Fibroblast of the aortic adventitia (primary cell): ENCODE measurements at places on chromosomes 7 and 10. TPM values are rescaled to one million over a fixed set of nuclear protein-coding genes. Genes with fewer than 3 reads are reported as not detected.

COBL gene
- total RNA-seq, result not detected in 2 replicates

TFEC gene
- 0.16 and 0.36 TPM in 2 replicates for total RNA-seq

ADAM8 gene
- total RNA-seq, result 0.36 TPM in 1 of 2 replicates, not detected in the other

ZNF282 gene
- 15.5 and 31.9 TPM in 2 replicates for total RNA-seq

GHRHR gene
- not detected in 2 replicates for total RNA-seq

GIMAP1 gene
- not detected in 2 replicates for total RNA-seq

DNA sequence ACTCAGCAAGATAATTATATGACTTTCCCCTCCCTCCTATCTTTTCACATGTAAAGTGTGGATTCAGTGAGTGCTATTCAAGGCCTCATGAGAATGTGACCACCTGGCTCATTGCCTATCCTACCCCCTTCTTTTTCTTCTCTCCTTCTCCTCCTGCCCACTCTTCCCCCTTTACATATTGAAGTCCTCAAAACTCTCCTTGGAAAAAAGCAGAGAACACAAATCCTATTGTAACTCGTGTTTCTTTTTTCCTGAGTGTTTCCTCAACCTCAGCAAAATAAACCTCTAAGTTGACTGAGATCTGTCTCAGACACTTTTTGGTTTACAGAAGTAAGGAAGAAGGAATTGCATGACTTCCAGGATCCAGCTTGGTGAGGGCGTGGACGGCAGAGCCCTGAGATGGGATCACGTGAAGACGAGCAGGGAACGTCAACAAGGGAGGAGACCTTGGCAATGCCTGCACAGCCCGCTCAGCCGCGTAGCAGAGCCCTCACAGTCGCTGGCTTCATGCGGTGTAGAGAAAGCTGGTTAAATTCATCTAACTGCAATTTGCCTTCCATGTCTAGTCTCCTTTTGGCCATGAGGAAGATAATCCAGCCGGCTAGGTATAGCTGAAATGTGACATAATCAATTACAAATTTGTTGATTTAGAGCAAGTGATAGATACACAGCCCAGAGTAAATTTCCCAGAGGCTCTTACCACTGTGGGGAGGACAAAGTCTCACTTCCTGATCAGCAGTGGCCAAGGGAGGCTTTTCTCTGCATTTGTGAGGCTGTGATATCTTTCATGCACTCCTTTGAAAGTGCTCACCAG lies 75.7 kb downstream of the LYZL2 start:
- DNase-seq, result peak; percentile 71

DNA sequence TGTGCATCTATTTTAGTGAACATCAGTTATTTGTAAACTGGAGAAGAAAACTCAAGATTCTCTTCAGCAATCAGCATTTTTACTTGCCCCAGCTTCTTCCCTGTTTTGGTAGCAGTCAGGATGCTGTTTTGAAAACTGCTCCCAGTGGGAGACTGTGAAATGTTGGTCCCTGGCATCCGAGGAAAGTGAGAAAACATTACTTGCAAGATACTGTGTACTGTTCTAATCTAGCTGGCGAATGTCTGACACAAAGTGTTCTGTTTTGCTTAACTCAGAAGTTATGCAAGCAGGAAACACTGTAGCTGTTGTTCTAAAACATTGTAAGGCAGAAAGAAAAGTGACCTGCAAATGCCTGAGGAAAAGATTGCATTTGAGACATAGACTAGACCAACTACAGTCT lies 171.8 kb upstream of the POM121L12 start:
- no peak for DNase-seq

DNA sequence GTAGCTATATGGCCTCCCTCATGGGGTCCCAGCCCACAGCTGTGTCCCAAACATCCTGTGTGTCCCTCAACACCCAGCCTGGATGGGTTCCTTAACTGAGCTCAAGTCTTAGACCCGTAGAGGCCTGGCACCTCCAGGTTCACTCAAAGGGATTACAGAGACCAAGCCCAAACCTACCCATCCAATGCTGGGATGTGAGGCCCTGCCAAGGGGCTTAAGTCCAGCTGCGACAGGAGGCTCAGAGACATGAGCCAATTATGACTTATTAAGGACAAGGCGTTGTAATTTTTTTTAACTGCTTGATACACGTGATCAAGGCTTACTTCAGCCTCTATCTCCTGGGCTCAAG lies 105.6 kb upstream of the RET start:
- no peak for DNase-seq

DNA sequence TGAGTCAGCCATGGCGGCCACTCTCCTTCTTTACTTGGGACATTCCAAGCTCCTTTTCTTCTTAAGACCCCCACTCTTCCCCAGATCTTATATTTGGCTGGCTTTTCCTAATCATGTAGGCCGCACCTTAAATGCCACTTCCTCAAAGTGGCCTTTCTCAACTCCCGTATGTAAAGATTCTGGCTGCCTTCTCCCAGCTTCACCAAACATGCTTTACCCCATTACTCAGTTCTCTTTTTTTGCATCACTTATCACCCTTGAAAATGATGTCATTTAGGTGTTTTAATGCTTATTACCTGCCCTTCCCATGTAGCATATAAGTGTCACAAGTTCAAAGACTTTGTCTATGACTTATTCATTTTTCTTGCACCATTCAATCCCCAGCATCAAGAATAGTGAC lies 810.1 kb upstream of the CELF2 start:
- DNase-seq, result no peak

DNA sequence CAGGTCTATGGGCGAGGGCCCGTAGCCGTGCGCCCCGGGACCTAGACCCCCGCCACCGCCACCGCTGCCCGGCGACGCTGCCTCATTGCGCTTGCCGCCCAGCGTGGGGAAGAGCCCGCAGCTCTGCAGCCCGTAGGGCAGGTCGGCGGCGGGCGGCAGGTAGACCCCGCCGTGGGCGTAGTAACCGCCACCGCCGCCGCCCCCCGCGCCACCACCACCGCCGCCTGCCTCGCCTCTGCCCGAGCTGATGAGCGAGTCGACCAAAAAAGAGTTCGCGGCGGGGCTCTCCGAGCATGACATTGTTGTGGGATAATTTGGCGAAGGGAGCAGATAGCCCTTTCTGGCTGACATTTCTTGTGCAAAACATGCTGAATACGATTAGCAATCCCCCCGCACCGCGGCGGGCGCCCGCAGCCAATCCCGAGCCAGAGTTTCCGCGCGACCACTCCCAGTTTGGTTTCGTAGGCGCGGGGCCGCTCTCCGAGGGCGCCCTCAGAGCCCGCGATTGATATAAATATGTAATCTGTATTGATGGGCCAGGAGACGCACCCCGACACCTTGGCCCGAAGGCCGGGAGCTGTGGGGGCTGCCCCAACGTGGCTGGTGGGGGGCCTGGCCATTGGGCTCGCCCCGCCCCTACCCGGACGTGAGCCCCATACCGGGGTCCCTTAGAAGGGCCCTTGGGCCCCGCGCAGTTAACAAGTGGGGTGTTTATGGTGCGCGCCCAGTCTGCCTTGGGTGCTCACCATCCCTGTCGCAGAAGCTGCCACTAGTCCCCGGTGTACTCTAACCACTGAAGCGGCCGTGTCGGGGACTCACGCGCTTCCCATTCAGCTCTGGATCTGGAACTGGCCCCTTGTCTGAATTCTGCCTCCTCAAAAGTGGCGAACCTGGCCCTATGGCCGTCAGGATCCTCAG lies at the start of gene HOXA10:
Gene HOXA10, minus strand, starts transcription at position 365 of the 918 bp plus-strand sequence. Its CDS starts 14 bp downstream, at position 351.
- no peak for DNase-seq

DNA sequence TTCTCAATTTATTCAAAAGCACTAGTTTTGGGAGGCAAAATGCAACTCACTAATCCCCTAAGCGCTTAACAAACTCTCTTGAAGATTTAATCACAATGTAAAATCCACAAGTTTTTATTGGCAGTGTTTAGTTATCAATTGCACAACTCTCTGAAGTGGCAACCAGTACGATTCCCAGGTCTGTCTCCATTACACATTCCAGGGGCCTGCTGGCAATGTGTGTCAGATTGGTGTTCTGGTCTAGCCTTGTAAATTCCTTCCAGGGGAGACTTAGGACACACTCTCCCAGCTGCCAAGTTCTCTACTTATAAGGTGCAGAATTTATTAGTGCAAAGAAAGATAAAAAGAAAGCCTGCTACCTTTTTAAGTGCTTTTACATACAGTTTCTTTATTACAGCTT lies 164.7 kb upstream of the HPS1 start:
- DNase-seq, result no peak

DNA sequence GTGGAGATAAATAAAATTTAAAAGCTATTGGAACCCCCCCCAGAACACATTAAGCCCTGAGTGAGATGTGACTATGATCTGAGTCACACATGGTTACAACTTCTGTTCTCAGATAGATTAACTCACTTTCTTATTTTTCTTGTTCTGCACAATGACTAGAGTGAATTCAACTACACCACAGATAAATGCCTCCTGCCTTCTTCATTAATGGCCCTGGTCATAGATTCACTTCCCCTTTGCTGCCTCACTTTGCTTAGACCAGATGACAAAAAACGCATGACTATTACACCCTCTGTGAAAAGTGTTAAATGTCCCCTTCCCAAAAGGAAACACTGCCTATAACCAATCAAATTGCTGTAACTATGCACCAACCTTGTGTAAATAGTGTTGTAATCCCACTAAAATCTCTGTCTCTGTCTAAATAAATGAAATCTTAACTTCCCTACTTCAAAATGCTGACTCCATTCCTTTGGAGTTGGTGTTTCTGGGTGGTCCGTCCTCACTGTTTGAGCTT lies 49.4 kb downstream of the AKR1D1 start:
- no peak for DNase-seq

DNA sequence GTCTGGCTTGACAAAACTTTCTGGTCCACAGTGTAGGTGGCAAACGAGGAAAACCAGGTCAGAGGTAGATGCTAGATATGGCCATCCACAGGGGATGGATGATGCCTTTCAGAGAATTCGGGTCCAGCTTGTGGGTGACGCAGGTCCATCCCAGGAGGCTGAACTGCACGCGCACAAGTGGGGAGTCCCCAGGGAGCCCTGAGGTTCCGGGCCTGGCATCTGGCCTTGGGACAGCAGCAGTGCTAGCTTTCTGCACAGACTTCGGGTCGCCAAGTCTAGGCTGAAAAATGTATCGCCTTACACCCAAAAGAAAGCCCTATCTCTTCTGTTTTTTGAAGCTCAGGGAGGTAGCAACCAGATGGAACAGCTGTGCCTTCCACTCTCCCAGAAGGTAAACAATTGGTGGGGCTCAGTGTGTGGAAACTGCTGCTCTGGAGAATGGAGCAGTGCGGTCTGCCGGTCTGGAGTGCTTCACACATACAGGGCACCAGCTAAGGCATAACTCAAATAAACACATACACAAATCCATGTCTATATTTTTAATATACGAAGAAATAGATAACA lies 119.3 kb upstream of the ACBD5 start:
- no peak for DNase-seq

- no peak for DNase-seq
Measured at GRCh38 chr10:17005621-17006566, 123.7 kb downstream of the CUBN start.

DNA sequence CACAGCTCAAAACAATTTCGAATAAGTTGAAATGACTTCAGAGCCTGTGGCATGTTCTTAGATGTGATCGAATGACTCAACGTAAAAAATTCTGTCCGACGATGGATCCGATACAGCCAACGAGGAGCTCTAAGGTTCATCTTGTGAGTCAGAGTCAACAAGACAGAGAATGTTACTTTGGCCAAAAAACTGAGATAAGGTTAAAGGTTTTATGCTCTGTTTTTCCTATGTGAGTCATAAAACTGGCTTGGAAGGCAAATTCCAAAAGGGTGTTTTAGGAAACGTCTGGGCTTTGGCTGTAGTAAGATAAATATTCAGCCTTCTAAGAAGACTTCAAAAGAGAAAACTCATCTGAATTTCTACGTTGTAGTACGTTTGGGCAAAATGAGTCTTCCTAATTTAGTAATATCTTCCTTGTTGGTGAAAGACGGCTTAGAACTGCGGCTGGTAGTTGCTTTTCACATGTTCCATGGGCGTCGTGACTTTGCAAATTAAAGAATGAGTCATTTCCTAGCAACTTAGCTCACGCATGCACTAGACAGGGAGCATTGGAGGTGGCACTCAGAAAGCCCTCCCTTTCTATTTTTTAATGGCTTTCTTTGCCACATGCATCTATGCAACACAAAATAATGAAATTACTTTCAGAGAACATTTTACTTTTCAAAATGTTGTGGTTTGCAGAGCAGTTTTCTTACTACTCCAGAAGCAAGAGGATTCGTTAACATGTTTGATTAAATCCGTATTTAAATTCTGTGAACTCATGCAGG lies 28.2 kb downstream of the PFKP start:
- DNase-seq, result peak; percentile 100

DNA sequence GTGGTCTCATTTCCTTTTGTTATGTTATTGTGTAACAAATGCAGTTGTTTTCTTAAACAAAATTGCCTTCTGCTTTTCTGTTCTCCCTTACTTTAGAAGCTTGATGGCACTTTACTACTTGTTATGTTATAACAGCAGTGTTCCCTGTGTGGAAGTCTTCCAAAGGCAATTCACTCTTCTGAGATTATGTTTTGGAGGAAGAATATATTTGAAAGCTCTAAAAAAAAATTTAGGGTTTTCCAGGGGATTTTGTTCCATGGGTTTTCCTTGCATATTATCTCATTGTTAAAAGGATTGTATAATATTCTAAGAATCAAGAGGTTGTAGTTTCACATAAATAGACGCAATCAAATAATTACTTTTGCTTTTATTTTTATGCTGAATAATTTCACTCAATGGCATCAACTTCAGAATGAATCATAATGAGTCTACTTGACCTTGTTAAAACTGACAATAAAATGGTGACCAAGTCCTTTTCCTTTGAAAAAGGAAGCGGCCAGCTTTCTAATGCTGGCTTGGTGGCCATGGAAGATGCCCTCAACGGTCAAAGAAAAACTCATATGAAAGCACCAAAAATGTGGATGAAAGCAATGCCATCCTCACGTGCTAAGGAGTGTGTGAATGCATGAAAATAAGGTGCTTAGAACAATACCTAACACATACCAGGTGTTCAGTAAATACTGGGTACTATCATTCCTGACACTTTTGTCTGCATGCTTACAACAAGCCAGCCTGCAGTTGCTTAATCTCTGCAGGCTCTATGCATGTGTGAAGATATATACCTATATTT lies 92.4 kb upstream of the KLF6 start:
- peak; percentile 26 for DNase-seq

DNA sequence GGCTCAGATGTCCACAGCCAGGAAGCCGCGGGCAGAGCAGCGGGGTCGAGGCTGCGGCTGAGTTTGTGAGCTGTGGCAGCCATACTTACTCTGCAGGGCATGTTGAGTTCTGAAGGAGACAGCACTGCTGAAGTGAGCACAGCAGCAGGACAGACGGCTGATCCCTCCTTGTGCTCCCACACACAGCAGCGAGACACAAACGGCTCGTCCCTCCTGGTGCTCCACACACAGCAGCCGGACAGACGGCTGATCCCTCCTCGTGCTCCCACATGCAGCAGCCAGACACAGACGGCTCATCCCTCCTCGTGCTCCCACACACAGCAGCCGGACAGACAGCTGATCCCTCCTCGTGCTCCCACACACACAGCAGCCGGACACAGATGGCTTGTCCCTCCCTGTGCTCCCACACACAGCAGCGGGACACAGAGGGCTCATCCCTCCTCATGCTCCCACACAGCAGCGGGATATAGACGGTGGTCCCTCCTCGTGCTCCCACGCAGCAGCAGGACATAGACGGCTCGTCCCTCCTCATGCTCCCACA lies 305.1 kb downstream of the PTPRN2 start:
- no peak for DNase-seq
